Activated CD4-positive, alpha-beta T cell treated with anti-CD3 and anti-CD28 coated beads, Interleukin-2, amount 50 U/mL, for 48 hours (primary cell): ENCODE measurements at places on chromosomes 2 and 18.

DNA sequence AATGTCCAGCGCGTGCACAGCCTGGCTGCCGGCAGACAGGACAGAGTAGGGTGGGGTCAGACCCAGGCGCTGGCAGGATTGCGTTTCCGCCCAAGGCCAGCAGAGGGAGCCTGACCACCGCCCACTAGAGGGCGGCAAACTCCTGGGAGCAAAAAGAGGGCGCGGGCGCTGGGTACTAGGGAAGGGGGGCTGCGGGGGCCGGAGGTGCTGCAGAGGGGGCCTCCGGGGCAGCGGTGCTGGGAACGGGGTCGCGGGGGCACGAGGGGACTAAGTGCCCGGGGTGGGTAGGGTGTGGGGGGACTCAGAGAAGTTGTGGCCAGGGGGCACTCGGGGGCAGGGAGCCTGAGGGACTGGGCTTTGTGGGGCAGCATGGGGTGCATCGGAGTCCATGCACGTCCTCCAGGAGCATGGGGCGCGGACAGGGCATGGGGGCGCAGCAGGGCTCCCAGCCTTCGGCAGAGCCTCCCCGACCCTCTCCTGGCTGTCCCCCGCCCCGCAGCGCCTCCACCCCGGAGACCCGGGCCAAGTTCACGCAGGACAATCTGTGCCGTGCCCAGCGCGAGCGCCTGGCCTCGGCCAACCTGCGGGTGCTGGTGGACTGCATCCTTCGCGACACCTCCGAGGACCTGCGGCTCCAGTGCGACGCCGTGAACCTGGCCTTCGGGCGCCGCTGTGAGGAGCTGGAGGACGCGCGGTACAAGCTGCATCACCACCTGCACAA is 3.2 kb downstream of the TEKT4 start:
- DNase-seq, result peak; percentile 75

- no peak for DNase-seq
Measured at GRCh38 chr2:192005211-192005610, 158.3 kb upstream of the CAVIN2 start.

DNA sequence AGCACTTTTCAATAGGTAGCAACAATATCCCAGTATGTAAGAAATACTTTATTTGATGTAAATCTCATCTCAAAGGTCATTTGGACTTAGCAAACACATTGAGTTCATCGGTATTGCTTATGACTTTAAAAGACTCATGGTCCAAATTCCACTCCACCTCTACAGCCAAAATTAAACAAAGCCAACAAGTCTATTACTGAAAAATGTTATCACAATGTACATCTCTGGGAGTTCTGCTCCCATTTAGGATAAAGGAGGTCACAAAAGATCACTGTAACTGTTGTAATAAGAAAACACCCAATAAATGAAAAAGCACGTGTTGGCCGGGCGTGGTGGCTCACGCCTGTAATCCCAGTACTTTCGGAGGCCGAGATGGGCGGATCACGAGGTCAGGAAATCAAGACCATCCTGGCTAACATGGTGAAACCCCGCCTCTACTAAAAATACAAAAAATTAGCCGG is 50.0 kb downstream of the ESCO1 start:
- no peak for DNase-seq

GRCh38 chr2:38474021-38474456 is 97.0 kb upstream of the ATL2 start:
- peak; percentile 18 for DNase-seq

DNA sequence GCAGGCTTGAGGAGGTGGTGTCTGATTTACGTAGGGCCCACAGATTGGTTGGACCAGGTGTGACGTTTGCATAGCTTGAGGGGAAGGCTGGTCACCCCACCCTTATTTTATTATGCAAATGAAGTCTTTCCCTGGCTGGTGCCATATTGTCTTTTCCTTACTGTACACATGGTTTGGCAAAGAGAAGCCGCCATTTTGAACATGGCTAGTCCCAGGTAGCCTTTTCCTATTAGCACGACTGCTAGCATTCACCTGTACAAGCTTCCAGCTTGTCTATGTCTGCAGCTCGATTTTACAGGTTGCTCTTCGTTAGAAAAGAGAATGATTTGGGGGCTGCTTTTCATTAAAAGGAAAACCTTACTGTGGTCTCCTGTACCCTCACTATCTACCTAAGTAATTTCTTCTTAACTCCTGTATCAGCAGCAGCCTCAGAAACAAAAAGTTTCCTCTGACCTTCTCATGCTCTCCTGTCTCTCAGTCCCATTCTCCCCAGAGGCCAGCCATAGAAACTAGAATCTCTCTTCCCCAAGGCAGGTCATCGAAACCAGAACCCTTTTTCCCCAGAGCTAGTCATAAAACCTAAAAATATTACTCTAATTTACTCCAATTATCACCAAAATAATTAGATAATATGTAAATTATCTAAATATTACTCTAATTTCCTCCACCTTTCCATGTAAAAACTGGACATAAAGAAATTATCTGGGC is 151.8 kb downstream of the B3GNT2 start:
- DNase-seq, result no peak

DNA sequence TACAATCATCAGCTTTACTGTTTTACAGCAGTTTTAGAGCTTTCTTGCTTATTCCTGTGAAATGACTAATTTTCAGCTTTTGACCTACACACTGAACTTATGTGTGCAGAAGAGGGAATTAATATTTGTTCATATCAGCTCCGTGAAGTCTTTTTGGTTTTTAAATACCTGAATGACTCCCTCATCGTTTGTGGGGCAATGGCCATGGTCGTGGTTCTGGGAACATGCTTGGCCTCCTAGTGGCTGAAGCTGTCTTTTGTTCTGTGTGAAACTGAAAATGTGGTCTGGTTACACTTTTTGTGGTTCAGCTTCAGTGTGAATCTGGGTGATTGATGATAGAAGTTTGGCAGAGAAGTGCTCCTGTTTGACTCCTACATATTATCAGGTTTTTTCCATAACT is 408.1 kb downstream of the THSD7B start:
- DNase-seq, result no peak

- DNase-seq, result no peak
Measured at GRCh38 chr2:159030674-159031380, 62.4 kb downstream of the TANC1 start.

DNA sequence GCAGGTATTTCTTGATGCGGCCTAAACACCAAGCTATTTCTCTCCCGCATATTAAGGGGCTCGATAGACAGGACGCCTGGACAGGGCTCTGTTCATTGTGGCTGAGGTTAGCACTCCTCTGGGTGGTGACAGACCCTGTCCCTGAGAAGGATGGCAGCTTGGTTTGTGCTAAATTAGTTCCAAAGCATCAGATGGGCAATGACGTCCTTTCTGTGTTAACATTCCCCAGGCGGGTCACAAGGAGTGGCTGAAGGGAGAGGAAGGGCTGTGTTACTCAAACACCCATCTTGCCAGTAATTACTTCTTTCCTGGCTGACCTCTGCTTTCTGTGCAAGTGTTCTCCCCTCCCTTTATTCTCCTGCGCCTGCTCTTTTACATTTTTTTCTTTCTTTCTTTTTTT is 75.0 kb downstream of the TMEM247 start:
- no peak for DNase-seq

DNA sequence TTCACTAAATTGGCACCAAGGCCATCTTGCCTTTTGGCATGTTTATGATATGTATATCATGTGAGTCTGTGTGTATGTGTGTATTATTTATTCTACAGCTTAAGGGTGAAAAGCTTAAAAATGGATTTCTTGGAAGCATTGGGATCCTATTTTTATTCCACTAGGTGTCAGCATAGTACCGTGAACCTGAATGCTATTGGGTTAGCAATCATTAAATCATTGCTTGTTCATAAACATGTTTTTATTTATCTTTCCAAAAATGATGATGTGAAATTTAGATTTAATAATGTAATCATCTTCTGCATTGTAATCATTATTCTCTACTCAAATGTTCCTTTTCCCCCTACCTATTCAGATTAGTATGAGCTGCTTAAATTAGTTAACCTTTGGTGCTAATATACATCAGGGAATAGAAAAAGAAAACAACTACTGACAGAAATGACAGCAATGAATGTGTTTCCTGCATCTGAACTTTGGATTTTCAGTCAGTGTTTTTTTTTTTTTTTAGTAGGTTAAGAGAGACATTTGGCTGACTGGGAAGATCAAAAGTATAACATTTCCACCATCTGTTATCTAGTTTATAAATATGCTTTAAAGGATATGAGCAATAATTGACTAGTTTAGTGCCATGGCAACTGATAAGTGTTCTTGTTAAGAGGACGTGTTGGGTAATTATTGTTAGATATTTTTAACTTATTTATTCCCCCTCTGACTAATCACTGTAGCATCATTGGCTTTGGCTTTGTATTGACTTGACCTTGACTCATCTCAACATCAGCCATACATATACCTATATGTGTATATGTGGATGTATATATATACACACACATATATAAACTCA is 14.1 kb upstream of the ZSWIM2 start:
- no peak for DNase-seq

GRCh38 chr2:113092864-113093612 is 25.3 kb downstream of the IL1F10 start:
- DNase-seq, result no peak

- no peak for DNase-seq
Measured at GRCh38 chr2:85653996-85654395, 14.0 kb downstream of the SFTPB start.

GRCh38 chr2:217593732-217594131 is 409.1 kb downstream of the TNS1 start:
- no peak for DNase-seq

- no peak for DNase-seq
Measured at GRCh38 chr2:145199827-145200706, 680.1 kb upstream of the ZEB2 start.

DNA sequence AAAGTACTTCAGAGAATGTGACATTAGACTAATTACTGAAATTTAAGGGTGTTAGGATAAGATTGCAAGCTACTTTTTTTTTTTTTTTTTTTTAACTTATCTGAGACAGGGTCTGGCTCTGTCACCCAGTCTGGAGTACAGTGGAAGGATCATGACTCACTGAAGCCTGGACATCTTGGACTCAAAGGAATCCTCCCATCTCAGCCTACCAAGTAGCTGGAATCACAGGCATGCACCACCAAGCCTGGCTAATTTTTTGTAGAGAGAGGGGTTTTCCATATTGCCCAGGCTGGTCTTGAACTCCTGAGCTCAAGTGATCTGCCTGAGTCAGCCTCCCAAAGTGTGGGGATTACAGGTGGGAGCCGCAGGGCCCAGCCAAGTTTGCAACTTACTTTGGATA is 1246.0 kb upstream of the ZEB2 start:
- no peak for DNase-seq

DNA sequence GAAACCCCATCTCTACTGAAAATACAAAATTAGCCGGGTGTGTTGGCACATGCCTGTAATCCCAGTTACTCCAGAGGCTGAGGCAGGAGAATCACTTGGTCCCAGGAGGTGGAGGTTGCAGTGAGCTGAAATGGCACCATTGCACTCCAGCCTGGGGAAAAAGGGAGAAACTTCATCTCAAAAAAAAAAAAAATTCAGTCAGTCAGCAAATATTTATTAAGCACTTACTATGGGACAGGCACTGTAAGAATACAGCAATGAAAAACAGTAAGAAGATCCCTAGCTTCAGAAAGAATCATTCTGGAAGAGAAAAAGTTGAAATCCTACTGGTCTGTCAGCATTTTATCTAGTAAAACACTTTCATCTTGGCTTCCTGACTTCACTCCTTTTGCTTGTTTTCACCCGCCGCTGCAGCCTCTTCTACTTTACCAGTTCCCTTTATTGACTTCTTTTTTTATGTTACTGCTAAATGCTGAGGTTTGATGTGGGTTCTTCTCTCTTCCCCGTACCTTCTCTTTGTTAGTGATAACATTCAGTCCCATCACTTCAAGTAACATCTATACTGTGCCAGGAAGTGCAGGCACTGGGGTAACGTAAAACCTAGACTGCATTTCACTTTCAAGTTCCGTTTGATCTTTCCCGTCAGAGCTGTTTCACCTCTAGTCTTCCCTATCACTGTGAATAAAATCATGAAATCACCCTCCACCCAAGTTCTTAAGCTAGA is 10.8 kb upstream of the TAF4B start:
- DNase-seq, result peak; percentile 33

DNA sequence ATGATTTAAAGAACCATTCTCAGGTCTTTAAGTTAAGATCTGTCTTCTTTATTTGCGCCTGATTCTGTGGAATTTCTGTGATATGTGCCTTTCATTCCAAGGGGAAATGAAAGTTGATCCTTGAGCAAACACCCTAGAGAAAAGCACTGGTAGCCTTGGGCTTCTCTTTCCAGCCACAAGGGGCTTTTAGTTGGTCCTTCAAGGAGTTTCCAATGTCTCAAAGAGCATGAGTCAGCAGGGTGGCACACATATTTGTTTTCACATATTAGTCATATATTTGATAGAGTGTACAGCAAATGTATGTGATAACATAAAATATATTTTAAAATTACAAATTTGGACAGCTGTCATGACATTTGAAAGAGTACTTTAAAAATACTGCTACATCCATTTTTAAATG is 339.5 kb downstream of the TXNL1 start:
- no peak for DNase-seq

- no peak for DNase-seq
Measured at GRCh38 chr2:16123421-16123820, 183.1 kb downstream of the MYCN start.

DNA sequence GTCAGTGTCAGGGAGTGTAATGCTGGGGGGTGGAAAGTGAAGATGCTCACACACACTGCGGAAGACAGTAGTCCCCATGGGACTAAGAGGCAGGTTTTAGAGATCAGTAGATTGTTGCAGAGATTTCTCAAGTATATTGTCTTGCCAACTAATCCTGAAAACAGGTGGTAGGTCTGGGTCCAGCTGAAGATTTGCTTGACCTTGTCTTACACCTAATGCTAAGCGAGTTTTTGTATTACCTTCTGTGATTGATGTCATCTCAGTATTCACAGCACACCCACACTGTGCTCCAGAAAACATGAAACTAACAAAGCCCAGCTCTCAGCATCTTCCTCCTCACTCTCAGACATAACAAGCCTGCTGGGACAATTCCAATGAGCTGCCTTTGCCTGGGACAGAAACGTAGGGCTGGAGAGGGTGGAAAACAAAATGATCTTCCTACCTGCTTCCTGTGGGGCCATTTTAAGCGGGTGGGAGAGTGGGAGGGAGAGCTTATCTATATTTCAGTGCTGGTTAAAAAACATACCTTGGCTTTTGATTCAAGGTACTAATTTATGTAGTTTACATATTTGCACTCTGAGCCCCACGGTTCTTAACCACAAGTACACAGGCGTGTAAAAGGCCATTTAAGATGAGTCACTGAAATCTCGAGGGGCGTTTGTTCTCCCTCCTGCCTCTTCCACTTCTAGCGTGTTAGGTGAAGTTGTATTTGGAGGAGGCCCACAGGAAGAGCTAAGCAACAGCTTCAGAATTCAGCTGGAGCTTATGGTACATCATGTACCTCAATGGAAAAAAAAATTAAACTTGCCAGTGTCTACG is 23.1 kb upstream of the RBMS1 start:
- peak; percentile 29 for DNase-seq

DNA sequence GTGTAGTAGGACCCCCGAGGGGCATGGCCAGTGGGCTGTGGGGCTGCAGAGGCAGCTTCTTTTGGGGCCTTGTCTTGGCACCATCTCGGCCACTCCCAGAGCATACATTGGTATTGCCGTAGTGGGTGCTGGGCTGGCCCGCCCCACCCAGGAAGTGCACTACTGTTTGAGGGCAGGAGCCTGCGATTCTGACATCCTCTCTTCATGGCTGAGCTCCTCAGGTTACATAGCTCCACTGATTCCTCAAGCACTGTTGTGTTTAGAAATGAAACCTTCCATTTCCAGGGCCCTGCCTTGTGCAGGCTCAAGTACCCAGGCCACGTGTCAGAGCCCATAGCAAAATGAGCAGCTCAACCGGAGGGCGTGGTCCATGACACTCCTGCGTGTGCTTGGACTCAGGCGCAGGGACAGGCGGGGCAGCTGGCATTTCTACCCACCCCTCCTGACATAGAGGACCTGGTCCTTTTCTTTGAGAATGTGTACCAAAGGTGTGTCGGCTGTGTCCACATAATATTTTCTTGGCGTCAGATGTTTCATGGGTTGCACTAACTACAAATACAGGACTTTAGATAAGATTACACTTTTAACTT is 67.9 kb downstream of the DGKD start:
- DNase-seq, result peak; percentile 54
